ENCODE measurements at places on chromosomes 1 and 21.
A peak's percentile ranks its signal among the peaks of the same experiment; 100 is the strongest.

GRCh38 chr1:87074001-87074795 lies 159.8 kb downstream of the HS2ST1 start:
- DNase-seq: no peak

- DNase-seq: no peak
These were observed 4.4 kb downstream of the NTPCR start for GRCh38 chr1:232954594-232955365.

- DNase-seq: no peak
These were observed 12.3 kb upstream of the HES5 start for GRCh38 chr1:2542246-2542915.

DNA sequence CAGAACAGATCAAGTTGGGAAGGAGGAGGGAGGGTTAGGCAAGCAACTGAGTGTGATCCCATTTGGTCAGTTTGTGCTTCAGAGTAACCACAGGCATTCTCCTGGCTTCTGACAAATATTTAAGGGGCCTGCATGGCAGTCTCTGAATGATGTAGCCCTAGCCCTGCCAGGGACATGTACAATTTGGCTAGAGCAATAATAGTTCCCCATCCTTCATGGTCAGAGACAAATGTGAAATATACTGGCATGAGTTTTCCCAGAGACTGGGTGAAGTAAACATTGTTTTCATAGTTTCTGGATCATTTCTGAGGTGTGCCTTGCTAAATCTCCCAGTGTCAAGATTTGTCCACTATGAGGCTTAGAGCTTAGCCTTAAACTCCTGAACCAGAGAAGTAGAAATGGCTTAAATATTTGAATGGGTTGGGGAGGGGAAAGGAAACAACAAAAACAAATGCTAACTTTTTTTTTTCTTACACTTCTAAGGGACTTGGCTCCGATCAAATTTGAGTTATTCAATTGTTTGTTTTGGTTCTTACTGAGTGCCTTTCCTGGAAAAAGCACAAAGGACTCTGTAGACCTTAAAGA lies 42.0 kb upstream of the UBE2U start:
- no peak for DNase-seq

GRCh38 chr1:21289700-21290545 lies at the start of gene ECE1:
ECE1 (minus strand) TSS chr1:21290463; CDS start chr1:21290414, 49 bp downstream.
- peak; percentile 66 for DNase-seq

DNA sequence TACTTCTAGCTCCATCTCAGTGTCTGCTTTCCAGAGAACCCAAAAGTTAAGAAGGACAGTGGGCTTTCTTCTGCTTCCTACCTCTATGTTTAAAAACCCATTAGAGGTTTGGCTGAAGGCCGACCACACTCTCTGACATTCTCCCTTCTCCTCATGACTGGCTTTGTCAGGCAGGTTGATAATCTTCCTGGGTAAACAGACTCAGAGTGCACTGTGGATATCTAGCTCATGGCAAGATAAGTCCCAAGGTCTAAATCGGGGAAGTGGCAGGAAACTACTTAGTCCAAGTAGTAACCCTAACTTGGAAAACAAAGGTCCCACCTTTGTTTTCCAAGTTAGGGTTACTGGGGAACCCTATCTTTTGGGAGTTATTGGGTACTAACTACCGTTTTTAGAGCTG lies 161.9 kb upstream of the SPAG17 start:
- DNase-seq: no peak

DNA sequence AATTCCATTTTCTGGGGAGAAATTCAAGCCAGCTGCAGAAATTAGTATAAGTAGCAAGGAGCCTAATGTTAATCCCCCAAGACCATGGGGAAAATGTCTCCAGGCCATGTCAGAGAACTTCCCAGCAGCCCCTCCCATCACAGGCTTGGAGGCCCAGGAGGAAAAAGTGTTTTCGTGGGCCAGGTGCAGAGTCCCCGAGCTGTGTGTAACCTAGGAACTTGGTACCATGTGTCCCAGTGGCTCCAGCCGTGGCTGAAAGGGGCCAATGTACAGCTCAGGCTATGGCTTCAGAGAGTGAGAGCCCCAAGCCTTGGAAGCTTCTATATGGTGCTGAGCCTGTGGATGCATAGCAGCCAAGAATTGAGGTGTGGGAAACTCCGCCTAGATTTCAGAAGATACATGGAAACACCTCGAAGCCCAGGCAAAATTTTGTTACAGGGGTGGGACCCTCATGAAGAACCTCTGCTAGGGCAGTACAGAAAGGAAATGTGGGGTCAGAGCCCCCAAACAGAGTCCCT lies 286.3 kb downstream of the MATN1 start:
- DNase-seq: no peak

DNA sequence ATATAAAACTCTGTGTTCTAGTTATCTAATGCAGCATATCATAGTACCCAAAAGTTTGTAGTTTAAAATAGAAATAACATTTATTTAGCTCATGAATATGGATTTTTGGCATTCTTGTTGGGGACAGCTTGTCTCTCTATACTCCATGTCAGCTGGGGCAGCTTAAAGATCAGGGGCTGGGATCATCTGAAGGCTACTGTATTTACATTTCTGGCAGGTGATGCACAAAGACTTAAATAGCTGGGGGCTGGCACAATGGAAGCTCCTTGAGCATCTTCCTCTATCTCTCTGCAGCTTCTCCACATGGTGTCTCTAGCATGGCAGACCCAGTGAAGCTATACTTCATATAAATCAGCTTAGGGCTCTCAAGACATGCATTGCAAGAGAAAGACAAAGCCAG lies 55.6 kb upstream of the DAB1 start:
- DNase-seq: no peak

DNA sequence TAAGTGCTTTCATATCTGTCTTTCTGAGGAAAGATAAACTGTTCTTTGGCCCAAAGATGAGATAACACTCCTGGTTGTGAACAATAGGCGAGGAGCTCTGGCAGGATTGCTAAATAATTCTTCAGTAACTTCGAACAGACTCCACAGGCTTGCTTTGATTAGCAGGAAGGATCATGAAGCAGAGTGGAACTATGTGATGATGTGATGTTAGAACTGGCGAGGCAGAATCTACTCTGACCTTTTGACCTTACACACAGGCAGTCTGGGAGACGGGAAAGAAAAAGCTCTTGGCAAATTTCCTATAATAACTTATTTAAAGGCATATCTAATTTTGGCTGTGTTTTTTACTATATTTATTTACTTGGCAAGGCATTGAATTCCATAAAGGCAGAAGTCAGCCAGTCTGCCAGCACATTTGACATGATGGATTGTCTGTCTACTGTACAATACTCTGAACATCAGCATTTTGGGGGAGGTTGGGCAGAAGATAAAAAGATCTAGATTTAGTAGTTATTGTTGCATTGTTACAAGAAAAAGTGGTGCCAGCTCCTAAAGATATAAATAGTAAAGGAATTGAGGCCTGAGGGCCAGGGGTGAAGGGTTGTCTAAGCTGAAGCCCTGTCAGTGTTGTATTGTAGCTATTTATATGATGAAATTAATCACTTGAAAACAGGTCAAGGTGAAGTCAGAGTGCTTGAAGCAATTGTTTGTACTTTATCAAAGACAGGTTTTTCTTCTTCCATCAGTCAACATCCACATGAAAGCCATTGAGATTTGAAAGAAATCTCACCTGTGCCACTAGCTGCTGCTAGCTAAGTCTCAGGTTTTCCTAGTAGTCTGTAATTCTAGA lies 708.8 kb downstream of the LTN1 start:
- DNase-seq: no peak

DNA sequence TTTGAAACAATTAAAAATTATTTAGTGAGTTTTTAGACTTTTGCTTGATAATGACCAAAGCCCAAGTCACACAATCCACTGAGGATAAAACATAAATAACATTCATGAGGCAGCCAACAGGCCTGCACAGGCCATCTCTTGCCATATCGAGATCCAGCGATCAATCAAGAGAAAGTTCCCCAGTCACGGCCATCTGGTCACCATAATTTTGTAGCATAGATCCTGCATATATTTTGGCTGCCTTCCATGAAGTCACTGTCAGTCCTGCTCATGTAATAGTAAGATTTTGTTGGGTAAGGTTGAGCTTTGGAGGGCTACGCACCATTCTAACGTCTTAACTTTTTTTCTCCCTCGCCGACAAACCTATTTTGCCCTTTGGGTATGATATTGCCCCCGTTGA lies 17.5 kb downstream of the KPNA6 start:
- no peak for DNase-seq

GRCh38 chr1:97254731-97255463 lies 533.3 kb downstream of the PTBP2 start:
- no peak for DNase-seq
